ENCODE measurements at places on chromosomes 6 and 20.
A peak's percentile ranks its signal among the peaks of the same experiment; 100 is the strongest.

DNA sequence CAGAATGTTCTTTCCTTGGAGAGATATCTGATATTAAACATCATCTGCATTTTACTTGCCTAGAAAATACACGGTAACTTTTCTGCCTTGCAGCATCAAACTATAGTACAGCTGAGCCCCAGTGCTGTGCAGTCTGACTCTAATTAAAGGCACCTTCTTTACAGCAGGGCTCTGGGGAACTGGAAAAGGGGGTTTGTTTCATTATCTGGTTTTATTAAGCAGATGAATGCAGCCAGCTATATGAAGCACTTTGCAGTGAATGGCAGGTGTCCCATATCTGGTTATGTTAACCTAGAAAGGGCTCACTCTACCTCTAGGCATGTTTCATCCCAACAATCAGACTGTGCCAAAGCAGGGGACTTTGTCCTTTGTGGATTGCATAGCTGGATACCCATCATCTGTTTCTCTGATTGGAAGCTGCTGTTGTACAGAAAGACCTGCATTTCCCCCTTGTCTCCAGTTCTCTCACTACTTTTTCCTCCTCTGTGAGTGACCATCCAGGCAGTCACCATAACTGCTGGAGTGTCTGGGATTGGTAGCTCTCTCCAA, 39.6 kb upstream of the CMTR1 start:
- no peak for DNase-seq

GRCh38 chr20:51091406-51092195, 68.7 kb upstream of the KCNG1 start:
- DNase-seq: peak; percentile 94

DNA sequence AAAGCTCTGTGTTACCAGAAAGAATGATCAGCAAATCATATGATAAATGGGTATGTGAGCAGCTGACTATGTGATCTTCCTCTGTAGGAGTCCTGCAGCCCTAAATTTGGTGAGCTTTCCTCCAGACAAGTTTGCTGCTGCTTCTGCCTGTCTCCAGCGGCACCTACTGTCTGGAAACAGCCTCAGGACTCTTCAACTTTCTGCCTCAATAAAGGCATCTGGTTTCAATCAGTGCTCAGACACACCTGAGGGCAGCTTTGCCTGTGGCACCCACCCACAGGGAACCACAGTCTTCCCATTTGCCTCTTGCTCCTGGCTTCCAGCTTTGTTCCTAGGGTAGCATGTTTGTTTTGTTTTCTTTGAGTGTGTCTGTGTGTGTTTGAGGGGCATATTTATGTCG, 727.9 kb upstream of the MAN1A1 start:
- peak; percentile 75 for DNase-seq

- no peak for DNase-seq
Observed at GRCh38 chr6:36353411-36353915, 16.8 kb upstream of the BNIP5 start.

- DNase-seq: no peak
Observed at GRCh38 chr6:43855247-43855646, 85.2 kb downstream of the VEGFA start.

DNA sequence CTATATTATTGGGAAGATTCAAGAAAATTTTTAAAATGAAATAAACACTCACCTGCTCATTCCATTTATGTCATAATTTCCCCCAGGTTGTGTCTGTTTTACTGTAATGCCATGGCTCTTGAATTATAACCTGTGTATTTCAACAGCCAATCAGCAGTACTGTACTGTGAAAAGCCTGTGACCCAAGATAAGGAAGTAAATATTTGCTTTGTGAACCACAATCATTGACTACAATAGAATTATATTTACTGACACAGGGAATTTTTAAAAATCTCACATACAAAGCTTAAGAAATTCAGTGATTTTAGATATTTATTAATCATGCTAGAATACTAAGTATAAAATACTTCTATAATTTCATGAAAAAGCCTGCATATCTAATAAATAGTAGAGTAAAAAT, 6.0 kb downstream of the RGS17 start:
- no peak for DNase-seq

GRCh38 chr6:166318649-166319600, 10.7 kb upstream of the PRR18 start:
- peak; percentile 63 for DNase-seq
